ENCODE measurements at places on chromosomes 6 and 20.

- peak; percentile 62 for DNase-seq
These were observed 99.4 kb downstream of the BFSP1 start for GRCh38 chr20:17431621-17432364.

DNA sequence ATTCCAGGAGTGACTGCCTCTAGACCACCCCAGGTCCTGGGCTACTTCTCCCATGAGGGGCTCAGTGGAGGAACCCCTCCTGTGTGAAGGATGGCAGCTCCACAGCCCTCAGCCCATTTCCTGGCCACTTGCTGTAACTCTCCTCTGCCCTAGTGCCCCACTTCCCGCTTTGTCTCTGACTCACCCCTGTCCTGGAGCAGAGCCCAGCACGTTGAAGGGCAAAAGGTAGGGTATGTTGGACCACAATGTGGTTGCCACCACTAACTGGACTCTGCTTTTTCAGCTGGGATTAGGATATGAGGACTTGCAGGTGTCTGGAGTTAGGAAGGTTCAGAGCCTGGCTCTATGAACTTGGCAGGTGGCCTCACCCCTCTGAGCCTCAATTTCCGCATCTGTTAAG is 2.4 kb downstream of the MYBL2 start:
- DNase-seq = peak; percentile 13

- DNase-seq = no peak
These were observed 3.8 kb upstream of the APCDD1L start for GRCh38 chr20:58518896-58519593.

GRCh38 chr20:40896814-40897700 is 131.6 kb upstream of the TOP1 start:
- peak; percentile 69 for DNase-seq

GRCh38 chr6:111057074-111057752 is 30.1 kb upstream of the SLC16A10 start:
- peak; percentile 47 for DNase-seq

DNA sequence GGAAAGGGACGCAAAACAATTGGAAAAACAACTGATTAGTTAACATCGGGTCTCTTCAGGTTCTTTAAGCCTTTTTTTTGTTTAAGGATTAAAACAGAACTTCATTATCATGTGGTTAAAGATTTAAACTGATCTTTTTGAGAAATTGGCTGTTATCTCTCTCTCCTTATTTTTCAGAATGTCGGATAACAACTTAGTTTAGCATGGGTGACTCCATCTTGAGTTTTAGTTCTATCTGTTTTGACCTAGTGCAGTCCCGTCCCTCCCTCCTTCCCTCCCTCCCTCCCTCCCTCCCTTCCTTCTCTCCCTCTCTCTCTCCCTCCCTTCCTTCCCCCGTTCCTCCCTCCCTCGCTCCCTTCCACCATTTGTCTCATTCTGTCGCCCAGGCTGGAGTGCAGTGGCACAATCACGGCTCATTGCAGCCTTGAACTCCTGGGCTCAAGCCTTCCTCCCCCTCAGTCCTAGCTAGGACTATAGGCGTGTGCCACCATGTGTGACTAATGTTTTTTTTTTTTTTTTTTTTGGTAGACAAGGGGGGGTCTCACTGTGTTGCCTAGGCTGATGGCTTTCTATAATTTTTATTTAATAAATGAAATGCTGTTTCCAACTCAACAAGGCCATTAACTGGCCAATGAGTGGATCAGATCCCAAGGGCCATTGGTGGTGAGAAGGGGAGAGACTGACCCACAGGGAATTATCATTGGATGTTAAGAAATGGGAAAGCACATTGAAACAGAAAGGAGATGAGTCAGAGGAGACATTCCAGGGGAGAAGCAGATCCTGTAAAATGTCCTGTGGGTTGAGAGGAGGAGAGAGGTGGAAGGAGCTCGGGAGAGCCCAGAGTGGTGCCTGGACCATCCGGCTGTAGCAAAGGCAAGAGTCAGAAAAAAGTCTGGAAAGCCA is 13.6 kb downstream of the BAK1 start:
- no peak for DNase-seq

DNA sequence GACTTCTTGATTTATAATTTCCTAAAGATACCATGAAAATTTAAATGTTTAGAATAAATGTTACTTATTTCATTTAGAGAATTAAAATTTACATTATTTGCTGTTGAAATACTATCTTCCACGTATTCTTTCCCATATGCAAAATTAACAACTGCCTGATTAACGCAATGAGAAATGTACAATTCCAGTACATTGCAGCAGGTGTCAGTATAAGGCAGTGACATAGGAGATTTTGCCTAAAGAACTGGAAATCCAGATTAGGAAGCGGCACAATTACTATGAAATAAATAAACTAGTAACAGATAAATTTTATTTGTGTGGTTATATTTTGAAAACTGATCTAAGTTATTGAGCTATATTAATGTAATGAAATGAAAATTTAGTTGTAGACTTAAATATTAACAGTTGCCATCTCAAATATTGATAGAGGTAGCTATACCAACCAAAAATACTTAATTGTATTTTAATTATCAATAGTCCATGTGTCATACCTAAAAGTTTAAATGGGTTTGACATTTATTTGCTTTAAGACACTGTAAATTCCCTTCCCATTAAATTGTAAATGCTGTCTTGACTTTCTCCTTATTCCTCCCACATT is 300.2 kb downstream of the UTRN start:
- peak; percentile 49 for DNase-seq

DNA sequence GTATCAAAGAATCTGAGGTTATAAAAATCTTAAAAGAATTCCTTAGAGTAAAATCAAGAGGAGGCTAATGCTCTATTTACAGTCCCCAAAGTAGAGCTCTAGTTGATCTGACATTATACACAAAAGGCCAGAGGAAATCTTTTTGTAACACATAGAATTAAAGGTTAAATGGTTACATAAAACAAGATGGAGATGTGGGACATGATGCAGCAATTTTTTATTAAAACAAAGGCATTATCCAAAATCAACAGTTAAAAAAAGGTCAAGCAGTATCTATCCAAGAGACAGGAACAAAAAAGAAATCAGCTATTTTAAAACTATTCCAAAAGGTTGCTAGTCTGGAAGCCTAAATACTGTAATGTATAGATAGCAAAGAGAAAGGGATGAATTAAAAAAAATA is 20.4 kb downstream of the ELOVL5 start:
- no peak for DNase-seq

GRCh38 chr20:19498756-19499155 is 259.3 kb upstream of the RIN2 start:
- no peak for DNase-seq

- DNase-seq = no peak
These were observed 1.5 kb downstream of the GNMT start for GRCh38 chr6:42962096-42962495.

GRCh38 chr6:139862311-139862710 is 487.9 kb upstream of the CITED2 start:
- no peak for DNase-seq

DNA sequence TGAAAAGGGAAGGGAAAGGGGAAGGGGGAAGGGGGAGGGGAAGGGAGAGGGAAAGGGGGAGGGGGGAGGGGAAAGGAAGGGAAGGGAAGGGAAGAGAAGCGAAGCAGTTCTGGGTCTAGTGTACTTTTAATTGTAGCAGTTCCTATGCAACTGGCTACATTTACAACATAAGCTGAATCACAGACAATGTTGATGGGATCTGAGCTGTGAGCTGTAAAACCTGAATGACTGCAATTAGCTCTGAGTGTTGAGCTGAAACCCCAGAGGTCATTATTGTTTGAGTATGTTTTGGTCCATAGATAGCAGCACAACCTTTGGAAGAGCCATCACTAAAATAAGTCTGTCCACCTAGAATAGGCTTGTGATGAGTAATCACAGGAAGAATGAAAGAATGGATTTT is 7.2 kb upstream of the ABHD12 start:
- no peak for DNase-seq

GRCh38 chr6:99092461-99092860 is 144.7 kb upstream of the FBXL4 start:
- DNase-seq = no peak

DNA sequence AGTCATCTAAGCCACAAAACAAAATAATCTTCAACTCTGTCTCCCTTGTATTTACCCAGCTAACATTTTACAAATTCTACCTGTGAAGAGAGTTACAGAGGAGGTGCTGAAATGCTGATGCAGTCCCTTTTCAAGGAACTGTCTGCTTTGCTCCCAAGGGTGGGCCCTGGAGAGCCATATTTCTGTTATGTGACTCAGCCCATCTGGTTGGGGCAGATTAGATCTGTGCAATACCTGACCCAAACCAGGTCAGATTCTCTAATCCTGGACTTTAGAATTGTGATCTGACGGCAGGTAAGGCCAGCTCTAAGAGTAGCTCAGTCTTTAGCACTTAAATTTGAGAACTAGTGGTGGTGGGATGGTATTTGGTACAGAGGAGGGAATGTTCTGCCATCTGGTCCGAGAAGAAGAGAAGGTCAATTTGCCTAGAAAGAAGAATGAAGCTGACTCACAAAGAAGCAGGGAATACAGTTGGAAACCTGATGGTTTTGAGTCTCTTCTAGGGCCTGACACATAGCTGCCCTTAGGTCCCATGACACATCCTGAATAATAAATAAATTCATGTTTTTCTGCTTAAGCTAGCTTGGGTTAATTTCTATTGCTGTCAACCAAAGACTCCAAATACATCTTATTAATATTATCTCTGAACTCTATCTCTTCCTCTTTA is 8.1 kb downstream of the ZNF311 start:
- DNase-seq = no peak

GRCh38 chr6:154721460-154721859 is 11.8 kb upstream of the SCAF8 start:
- peak; percentile 65 for DNase-seq

DNA sequence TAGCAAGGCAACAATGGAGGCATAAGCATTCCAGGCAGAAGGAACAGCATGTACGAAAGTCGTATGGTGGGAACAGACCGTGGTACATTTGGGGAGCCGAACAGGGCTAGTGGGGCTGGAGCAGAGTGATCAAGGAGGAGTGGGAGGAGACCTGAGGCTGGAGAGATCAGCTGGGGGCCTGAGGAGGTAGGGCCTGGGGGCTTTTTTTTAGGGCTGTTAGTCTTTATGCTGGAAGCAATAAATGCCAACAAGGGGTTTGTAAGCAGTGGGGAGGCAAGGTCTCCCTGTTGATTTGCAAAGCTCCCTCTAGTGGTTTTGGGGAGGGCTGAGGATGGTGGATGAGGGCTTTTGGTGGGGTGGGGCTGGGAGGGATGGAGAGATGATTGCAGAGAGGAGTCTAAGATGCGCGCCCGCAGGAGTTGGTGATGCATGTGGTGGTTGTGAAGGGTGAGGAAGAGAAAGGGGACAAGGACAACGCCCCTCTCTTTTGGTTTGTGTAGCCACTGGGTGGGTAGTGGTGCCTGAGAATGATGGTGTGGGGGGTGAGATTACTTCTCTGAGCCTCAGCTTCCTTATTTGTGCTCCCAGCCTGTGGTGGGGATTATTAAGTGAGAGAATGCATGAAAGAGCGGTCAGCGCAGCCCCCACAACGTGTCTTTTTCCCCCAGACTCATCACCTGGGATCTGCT is 74.1 kb upstream of the TOX2 start:
- DNase-seq = no peak

- peak; percentile 18 for DNase-seq
These were observed 144.3 kb upstream of the ZNF184 start for GRCh38 chr6:27617046-27617687.

- no peak for DNase-seq
These were observed 36.1 kb downstream of the SERAC1 start for GRCh38 chr6:158131926-158132325.

GRCh38 chr20:23167431-23167830 is 81.3 kb upstream of the CD93 start:
- no peak for DNase-seq

All from AG10803 (cell line).